ENCODE measurements at places on chromosomes 3 and 15.

- DNase-seq: peak; percentile 71
These were observed at the start of gene GRM2 for GRCh38 chr3:51706788-51707731. TSS of gene GRM2 (plus strand) at chr3:51707068. CDS start at chr3:51708984, 1,916 bp downstream.

GRCh38 chr3:197753263-197753662 is 3.6 kb downstream of the FYTTD1 start:
- DNase-seq: no peak

- no peak for DNase-seq
These were observed 27.1 kb upstream of the ACKR4 start for GRCh38 chr3:132570016-132570415.

- DNase-seq: no peak
These were observed 19.9 kb upstream of the SYNM start for GRCh38 chr15:99084965-99085364.
